Caco-2 (cell line): ENCODE measurements at places on chromosomes 7 and 10. TPM values are rescaled to one million over a fixed set of nuclear protein-coding genes. Genes with fewer than 3 reads are reported as not detected.

DNA sequence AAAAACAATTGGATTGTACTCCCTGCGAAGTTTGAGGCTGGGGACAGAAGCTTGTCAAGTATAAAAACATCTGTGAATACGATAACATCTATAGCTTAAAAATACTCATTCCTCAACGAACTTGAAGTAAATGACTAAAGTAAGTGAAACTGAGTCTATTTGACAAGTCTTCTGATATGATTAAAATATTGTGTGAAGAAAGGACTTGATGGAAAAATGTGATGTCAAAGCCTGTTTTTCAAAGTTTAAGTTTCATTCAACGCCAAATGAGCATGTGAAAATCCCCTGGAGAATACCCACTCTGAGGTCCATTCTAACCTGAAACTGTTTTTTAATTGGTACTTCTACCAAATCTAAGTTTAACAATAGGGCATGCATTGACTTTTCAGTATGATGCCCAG is 122.3 kb upstream of the MDFIC start:
- no peak for DNase-seq

GRCh38 chr10:99280472-99280871 is 44.8 kb upstream of the HPSE2 start:
- no peak for DNase-seq

The PANK1 gene
- total RNA-seq = 22.7 and 24.0 TPM in 2 replicates

The CYCS gene
- total RNA-seq = 156 and 177 TPM in 2 replicates

DNA sequence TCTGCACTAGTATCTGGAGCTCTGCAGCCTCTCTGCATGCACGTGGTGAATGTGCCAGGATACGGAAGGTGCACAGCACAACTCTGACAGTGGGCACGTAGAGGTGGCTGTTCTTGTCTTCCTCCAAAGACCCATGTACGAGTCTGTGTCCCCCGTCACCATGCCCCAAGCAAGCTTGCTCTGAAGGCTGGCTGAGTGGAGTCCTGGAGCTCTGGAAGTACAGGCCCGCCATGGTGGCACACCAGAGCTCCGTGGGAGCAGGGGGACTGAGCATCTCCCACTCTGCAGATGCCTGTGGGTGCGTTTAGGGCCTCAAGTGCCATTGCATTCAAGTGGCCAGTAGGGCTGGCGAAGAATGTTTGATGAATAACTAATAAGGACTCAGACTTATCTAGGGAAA is 17.1 kb downstream of the BCCIP start:
- no peak for DNase-seq

The ASB10 gene
- total RNA-seq = not detected in 2 replicates

The DCLRE1A gene
- 13.3 and 13.5 TPM in 2 replicates for total RNA-seq

- DNase-seq = no peak
These were observed 23.1 kb downstream of the PARD3 start for GRCh38 chr10:34791947-34792346.

GRCh38 chr7:75740846-75741497 is 2.2 kb upstream of the HIP1 start:
- no peak for DNase-seq

The ASAH2 gene
- total RNA-seq = 4.6 and 7.3 TPM in 2 replicates

DNA sequence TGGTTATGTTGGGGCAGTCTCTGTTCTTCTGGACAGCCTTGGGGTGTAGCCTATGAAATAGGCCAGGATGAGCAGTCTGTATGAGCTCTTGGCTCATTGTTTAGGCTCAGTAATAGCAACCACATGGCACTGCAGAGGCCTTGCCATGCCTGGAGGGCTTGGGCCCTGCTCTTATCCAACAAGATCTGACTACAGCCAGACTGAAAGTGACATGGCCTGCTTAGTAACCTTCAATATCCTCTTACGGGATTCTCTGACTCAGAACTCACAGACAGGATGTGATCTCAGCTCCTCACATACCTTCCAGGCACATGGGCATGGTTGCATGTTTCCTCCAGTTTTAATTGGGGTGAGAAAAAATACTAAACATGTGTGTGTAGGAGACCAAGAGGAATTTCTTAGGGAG is 289.3 kb downstream of the PTEN start:
- DNase-seq = no peak

The IGFBP1 gene
- total RNA-seq = 0.23 TPM in 1 of 2 replicates, not detected in the other
